Stimulated activated CD8-positive, alpha-beta memory T cell treated with anti-CD3 and anti-CD28 coated beads, Interleukin-2, amount 100 ng/mL, for 1 hour (primary cell): ENCODE measurements at places on chromosomes 3 and 15.

- no peak for DNase-seq
Observed at GRCh38 chr3:122903171-122903570, 108.3 kb downstream of the SLC49A4 start.

DNA sequence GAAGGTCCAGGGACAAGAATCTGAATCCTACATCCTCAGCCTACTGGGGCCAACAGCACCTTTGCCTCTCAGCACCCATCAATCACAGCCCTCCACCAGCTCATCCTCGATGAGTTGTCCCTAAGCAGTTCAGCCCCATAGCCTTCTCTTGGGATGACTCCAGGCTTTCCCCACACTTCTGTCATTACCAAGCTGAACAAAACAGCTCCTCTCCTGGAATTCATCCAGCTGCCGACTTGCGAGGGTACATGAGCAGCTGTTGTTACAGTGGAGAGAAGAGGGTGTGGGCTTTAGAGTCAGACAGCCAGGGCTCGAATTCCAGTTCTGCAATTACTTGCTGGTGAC is 69.0 kb upstream of the THBS1 start:
- DNase-seq, result no peak

- no peak for DNase-seq
Observed at GRCh38 chr3:169007145-169007544, 656.4 kb downstream of the MECOM start.

DNA sequence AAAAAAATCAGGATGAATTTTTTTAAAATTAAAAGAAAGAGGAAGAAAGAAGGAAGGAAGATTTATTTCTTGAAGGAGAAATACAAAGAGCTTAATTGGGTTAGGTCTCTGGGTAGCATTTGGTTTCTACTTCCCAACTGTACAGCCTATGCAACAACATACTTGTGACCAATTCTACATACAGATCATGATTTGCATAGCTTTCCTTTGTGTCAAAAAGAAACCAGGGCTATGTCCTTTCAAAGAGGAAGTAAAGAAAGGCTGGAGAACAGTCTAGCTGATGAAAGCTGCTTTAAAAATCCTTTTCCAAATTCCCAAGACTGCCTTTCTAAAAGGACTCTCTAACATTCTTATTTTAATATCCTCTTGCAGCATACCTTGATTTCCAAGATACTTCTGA is 6.1 kb upstream of the HGD start:
- DNase-seq, result no peak

- no peak for DNase-seq
Observed at GRCh38 chr3:120879411-120879810, 28.6 kb upstream of the STXBP5L start.

- no peak for DNase-seq
Observed at GRCh38 chr3:140601881-140602280, 76.0 kb upstream of the TRIM42 start.

GRCh38 chr3:79869461-79870312 is 101.9 kb upstream of the ROBO1 start:
- DNase-seq, result no peak

GRCh38 chr3:85270488-85270887 is 311.7 kb downstream of the CADM2 start:
- DNase-seq, result no peak

GRCh38 chr3:69696367-69696766 is 42.9 kb upstream of the MITF start:
- no peak for DNase-seq

- DNase-seq, result no peak
Observed at GRCh38 chr15:26294059-26294689, 431.0 kb upstream of the ATP10A start.

DNA sequence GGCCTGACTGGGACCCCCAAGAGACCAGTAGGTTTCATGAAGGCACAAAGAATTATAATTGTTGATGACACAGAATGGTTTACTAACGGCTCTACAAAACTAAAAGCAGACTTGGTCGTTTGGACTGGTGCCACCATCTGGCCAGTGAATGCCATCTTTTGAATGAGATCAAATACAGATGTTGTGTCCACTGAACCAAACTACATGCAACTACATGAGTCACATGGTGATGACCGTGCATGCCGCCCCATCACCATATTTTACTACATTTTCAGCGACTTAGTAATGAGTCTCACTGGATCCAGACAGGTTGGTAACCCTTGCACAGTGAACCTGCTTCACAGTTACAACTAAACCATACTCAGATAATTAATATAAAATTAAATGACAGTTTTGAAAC is 803.3 kb downstream of the DIPK2A start:
- no peak for DNase-seq

GRCh38 chr15:64686130-64686735 is 89.2 kb downstream of the RBPMS2 start:
- no peak for DNase-seq

- no peak for DNase-seq
Observed at GRCh38 chr3:37174532-37175126, at the start of gene LRRFIP2. TSS of gene LRRFIP2 (minus strand) at chr3:37174582. CDS start at chr3:37148983, 25,599 bp downstream.

DNA sequence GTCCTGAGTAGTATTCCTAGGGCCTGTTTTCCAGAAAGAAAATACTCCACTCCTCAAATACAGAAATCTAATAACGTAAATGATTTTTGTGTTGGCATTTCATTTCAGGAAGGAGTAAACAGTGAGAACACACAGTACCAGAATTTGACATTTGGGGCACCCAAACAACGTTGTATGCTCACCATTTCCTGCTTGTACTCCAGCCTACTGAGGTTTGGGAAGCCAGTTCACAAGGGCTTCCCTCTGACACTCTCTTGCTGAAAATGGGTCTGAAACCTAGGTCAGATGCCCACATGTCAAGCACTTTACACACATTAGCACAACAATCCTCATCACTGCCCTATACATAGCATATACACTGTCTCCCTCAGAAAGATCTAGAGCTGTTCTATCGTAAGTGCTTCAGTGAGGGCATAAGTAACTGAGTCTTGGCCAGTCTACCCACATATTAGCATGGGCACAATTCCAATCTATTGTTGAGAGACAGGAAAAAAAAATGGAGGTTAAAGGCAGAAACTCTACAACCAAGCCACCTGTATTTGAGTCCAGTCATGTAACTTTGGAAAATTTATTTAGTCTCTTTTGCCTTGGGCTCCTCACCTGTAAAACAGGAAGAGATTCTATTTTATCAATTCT is 43.5 kb upstream of the RSL24D1 start:
- no peak for DNase-seq

DNA sequence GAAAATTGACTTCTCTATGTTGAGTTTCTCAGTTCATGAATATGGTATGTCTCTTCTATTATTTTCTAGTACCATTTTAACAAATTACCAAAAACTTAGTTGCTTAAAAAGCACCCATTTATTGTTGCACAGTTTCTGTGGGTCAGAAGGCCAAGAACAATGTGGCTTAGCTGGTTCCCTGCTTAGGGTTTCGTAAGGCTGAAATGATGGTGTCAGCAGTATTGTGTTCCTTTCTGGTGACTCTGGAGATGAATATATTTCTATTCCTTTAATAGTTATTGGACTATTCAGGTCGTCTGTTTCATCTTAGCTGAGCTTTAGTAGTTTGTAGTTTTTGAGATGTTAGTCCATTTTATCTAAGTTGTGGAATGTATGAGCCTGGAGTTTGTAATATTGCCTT is 44.9 kb downstream of the IL1RAP start:
- DNase-seq, result no peak

DNA sequence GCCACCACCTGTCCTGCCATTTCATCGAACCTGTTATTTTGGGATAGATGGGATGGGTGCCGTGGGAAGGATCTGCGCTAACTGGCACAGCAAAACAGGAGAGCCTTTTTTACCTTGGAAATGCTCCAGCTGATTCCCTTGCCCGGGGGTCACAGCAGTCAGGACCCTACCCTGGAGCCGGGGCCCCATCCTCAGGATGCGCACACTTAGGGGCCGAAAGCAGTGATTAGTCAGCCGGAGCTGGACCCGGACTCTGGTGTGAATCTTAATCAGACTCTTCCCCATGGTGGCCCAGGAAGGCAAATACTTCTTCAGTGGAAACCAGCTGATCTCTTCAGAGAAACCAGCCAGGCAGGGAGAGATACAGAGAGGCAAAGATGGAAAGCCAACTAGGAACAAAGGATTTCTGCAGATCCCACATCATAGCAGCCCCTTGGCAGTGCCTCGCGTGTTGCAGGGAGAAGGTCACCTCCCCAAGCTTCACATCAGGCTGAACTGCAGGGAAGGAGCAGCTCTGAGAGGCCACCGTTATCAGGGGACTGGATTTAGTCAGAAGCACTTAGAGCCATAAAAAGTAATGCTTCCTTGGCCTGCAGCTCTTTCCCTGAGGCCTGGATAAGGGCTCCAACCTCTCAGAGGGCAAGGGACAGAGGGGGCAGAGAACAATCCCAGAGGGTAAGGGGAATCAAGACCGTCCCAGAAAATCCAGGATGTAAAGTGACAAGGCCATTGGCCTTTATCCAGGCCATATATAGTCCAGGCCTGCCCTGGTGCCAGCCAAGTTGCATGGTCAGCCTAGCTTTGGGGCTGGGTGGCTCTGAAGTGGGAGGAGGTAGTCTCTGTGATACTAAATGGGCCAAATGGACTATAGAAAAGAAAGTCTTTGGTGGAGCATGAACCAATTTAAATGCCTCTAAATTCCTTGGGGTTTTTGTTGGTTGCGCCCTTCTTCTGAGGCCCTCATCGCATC is 52.9 kb downstream of the WDR76 start:
- DNase-seq, result no peak

DNA sequence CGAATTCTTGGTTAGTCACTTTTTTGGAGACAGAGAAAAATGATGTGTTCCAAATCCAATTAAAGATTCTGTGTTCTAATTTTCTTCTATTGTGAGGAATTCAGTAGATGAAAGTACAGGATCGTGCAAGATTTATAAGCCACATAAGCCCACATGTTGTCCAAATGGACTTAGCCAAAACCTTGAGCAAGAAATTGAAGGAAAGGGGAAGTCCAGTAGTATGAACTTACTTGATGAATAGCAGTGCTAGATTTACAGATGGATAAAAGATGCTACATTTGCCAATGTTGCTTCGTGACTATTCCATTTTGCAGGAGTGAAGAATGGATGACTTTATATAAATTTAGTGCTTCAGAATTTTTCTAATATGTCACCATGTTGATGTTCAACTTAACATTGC is 120.0 kb upstream of the ATP11B start:
- no peak for DNase-seq

DNA sequence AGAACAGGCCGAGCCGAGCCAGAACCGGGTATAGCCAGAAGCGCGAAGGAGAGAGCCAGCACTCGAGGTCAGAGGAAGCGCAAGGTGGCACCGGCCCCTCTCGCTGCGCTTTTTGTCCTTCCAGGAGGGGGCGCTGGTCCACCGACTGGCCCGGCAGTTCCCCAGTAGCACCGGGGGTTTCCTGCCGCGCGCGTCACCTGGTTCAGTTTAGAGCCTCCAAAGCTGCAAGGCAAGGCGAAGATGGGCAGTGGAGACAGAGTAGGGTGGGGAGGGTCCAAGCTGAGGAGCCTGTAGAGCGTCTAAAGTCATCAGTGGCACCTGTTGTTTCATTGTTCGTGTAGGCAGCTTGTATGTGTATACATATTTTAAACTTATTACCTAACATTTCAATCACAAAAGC is 7.6 kb upstream of the NR2E3 start:
- DNase-seq, result no peak

DNA sequence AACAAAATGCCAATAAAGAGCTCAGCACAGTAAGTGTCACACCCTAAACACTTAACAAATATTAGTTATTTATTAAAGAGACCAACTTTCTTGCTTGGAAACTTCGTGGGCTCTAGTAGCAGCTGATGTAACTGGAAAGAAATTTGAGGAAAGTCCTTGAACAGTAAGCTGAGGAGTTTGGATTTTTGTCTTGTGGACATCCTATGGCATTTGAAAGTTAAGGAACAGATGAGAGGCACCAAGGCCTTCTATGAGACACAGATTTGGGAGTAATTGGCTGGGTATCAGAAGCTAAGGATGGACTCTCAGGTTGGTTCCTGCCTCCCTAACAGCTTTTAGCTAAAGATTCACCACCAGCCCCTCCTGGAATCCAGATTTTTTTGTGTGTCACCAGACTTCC is 59.7 kb upstream of the FILIP1L start:
- DNase-seq, result no peak

- no peak for DNase-seq
Observed at GRCh38 chr15:46815240-46815639, 902.1 kb upstream of the SEMA6D start.

GRCh38 chr3:101325393-101326134 is 5.2 kb upstream of the IMPG2 start:
- DNase-seq, result no peak

- no peak for DNase-seq
Observed at GRCh38 chr15:39227001-39227400, 353.9 kb upstream of the THBS1 start.

DNA sequence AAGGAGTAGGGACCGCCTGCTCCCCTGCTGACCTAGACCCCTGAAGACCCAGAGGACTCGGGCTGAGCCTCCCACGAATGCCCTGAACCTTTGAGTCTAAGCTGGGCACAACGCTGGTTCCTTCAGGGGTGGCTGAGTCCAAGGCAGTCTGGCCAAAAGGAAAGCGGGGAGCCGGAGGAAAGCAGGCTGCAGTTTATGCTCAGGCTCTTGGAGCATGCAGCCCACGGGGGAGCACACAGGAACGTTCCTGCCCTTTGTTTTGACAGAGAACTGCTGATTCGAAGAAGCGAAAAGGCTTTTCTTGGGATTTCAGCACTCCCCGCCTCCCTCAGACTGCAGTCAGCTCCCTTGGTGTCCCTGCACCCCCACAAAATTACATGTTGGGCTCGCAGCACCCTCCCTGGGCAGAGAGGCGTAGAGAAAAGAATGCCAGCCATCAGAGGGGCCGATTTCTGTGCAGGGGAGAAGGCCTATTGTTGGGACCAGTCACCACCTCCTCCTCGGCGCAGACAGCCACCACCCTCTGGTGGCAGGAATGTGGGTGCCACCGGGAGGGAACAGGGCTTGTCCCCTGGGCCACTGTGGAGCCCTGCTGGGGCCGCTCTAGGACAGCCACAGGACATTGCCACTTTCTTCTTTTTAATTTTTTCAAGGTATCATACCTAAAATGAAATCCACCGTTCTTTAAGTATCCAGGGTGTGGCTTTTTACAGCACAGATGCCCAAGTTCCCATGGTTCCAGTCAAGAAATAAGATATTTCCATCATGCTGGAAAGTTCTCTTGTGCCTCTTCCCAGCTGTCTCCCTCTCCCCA is 72.2 kb downstream of the SMAD6 start:
- DNase-seq, result no peak

DNA sequence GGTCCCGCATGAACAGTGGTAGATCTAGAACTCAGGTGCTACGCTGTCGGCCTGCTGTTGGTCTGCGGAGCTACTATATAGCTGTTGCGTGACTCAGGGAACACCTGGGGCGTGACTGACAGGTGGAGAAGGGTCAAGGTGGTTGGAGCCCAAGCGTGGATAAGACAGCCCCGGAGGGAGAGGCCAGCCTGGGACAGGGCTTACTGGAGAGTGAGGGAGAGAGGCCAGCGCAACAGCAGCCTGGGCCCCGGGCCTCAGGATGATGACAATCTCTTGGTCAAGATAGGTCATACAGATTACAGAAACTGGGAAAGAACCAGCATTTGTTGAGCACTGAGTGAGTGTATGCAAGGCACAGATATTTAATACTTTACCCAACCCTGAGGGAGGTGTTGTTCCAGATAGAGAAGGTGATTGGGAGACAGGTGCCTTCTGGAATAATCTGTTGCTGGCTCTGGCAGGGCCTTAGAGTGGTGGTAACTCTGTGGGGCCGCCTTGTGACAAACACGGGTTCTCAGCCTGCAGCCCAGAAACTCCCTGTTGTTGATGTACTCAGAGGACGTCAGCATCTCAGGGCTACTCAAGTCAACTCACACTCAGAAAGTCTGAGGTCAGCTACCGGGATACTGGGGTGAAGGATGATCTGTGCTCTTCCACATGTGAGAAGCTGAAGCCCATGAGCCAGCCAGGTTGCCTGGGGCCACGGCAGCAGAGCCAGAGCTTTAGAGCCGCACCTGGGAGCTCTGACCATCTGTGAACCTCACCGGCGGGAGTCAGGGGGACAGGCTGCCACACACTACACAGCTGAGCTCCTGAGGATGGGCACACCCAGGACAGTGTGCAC is 265.4 kb upstream of the HES1 start:
- no peak for DNase-seq
